ENCODE measurements at places on chromosomes 3 and 15. TPM values are rescaled to one million over a fixed set of nuclear protein-coding genes. Genes with fewer than 3 reads are reported as not detected.

Gene CPN2
- polyA plus RNA-seq, result 0.62 TPM

Gene CASR
- polyA plus RNA-seq, result 23.5 TPM

DNA sequence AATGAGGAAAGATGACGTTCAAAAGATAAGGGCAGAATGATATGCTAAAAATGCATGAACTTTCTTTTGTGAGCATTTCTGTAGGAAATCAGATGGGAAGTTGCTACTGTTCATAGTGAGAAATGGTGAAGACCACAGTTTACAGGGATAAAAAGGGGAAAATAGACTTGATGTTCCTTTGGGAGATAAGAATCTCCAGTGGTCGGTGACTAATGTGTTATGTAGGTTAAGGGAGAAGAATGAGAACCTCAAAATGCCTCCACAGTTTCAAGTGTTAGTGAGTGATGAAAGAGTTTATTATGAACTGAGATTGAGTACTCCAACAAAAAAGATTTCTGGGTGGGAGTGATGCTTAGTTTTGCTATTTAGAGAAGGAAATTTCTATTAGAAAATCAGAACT lies 247.2 kb downstream of the LSAMP start:
- no peak for DNase-seq

DNA sequence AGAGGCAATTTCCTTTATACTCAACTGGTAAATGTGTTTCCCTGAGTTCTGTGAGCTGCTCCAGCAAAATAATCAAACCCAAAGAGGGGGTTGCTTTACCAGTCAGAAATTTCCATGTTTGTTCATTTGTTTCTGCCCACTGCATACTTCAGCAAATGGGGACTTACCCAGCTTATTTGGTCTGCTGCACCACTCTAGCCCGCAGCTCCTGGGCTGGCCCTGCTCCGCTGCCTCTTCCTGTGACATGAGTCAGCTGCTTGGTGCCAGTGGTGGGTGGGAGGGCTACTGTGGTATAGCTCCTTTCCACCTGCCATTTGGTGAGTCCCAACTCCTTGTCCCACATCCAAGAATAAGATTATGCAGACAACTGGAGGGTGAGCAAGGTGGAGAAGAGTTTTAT lies 644.2 kb downstream of the MCTP2 start:
- DNase-seq, result no peak

DNA sequence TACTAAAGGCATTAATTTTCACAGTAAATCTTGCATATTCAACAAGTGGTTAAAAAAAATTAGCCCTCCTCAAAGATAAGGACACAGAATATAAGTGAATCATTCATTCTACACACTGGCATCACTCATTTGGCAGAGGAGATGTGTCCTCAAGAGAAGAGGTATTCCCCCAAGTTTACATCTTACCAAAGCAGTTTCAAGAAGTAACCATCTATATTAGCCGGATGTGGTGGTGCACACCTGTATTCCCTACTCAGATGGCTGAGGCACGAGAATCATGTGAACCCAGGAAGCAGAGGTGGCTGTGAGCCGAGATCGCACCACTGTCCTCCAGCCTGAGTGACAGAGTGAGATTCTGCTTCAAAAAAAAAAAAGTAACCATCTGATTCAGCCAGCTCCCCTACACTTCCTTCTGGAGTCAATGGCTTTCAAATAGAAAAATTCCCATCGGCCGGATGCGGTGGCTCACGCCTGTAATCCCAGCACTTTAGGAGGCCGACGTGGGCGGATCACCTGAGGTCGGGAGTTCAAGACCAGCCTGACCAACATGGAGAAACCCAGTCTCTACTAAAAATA lies 15.4 kb downstream of the RAF1 start:
- no peak for DNase-seq

- DNase-seq, result no peak
These were observed 311.8 kb upstream of the TRIM42 start for GRCh38 chr3:140365872-140366697.

DNA sequence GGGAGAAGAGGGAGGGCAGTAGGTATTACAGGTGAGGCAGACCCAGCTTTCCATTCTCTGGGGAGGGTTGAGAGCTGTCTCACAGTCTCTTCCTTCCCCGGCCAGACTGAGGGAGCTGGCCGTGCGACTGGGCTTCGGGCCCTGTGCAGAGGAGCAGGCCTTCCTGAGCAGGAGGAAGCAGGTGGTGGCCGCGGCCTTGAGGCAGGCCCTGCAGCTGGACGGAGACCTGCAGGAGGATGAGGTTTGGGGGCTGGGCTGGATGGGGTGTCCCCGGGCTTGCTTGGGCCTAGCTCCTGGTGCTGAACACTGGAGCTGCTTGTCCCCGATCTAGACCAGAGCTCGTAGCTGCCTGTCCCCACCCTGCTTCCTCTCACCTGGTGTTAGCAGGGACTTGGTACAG lies 4.9 kb downstream of the PLA2G4B start:
- DNase-seq, result no peak
